ENCODE measurements at places on chromosomes 7 and 10.

- DNase-seq = no peak
These were observed 69.9 kb upstream of the MRLN start for GRCh38 chr10:59823111-59823510.

DNA sequence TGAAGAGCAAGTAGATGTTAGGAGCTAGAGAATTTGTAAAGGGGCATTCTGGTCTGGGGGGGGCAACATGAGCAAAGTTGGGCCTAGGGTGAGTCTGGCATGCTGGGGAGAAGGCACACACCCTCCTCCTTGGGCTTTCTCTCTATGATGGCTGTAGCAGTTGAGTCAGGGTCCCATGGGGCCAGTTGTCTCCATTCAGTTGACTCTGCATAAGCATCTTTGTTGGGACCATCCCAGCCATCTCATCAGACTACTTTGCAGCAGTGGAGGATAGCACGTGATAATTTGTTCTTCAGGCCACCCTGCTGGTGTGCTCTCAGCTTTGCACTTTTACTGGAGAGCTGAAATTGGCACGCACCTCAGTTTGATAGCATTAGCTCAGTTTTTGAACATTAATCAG, 55.2 kb downstream of the LRMDA start:
- DNase-seq = no peak

DNA sequence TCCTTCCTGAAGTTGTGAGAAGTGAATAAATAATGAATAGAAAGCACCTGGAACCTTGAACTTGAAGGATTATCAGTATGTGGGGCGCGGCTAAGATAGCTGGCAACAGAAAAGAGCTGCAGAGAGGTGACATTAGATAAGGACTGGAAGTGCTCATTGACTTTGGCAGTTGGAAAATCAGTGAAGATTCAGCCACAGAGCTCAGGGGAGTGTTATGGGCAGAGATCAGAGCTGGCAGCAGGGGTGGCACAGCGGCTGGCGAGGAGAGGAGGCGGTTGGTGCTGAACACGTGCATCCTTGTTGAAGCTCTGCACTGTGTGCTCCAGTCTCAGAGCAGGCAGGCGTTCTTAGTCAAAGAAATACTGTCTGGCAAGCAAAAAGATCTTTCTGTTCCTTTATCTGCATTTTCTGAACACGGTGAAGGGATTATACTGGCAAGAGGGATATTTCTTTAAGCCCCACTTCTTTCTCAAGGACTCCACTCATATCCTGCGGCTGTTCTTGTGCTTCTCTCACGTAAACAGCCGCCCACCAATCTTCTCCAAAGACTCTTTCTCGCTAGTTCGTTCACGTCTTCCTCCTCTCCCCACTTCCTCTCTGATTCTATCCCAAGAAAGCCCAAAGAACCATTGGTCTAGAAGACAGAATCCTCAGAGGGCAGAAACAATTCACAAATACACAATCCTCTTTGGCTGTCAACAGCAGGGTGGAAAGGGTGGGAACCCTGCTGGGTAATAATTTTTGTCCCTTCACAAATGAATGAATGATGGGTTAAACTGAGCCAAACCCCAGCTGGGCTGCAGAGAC, 38.6 kb upstream of the ADD3 start:
- no peak for DNase-seq

GRCh38 chr7:77328669-77329068, 87.5 kb downstream of the GSAP start:
- DNase-seq = no peak

GRCh38 chr7:137930581-137930980, 71.3 kb downstream of the CREB3L2 start:
- no peak for DNase-seq

DNA sequence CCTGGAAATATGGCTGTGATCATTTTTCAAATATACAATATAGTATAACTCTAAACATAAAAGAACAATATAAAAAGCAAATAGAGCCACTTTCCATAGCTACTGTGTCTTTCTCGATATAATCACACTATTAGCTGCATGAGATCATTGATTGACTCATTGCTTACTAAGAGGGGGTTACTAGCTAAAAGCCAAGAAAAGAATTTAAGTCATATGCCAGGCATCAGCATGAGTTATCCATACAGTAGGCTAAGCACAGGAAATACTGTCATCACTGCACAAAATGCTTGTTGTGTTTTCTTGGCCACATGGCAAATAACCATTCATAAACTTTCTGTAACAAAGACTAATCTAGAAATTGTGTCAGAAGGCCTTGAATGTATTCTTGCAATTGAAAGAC, 18.8 kb upstream of the ABCB5 start:
- DNase-seq = no peak

DNA sequence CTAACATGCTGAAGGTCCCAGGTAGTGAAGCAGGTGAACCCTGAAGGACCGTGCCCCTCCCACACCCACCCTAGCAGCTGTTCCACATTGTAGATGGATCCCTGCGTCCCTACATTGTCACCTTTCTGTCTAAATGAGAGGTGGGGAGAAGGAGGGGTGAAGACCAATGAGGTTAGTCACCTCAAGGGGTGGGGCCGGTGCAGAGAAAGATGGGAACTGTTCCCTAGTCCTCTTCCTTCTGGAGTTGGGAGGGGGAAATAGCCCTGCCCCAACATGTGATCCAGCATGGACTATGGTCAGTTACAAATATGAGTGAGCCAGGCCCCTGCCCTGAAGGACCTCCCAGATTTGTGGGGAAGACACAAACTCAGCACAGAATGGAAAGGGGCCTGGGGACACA, 124.5 kb downstream of the LHPP start:
- DNase-seq = no peak

DNA sequence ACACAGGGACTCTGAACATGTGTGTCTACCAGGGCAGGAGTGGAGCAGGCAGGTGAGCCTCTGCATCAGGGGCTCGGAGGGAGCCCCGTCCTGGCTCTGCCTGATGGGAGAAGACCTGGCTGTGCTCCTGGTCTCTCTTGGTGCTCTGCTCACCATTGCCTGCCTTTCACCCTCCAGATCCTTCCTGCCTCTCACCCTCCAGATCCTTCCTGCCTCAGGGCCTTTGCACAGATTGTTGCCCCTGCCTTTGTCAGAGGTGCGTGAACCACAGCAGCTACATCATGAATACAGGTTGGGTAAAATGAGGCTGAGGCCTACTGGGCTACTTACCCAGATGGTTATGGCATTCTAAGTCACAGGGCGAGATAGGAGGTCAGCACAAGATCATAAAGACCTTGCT, 16.6 kb downstream of the COL26A1 start:
- no peak for DNase-seq

DNA sequence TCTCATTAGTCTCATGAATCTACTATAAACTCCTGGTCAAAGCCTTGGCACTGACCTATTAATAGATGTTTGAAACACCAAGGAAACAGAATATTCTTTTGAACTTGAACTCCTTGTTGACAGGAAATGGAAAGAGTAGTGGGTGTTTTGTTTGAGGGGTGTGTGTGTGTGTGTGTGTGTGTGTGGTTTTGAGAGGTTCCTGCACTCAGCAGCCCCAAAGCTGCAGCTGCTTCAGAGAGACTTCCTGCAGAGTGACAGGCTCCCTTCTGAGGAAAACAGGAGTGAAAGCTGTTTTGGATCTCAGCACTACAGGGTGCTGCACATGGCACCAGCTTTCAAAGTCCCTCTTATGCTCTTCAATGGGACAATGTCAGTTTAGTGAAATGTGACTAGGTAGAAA, 546.5 kb upstream of the STEAP1 start:
- DNase-seq = no peak

DNA sequence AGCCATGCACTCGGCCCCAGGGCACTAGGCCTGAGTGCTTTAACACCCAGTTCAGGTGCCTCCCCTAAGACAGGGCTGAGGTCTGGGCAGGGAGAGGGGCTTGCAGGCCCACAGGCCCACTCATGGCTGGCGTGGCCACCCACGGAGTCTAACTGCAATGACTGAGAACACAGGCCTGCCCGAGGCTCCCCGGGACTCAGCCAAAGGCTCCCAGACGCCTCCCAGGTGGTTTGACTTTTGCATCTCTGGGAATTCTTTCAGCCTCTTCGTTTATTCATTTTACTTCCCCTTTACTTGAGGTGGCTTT, 37.3 kb downstream of the PTPRN2 start:
- DNase-seq = no peak

DNA sequence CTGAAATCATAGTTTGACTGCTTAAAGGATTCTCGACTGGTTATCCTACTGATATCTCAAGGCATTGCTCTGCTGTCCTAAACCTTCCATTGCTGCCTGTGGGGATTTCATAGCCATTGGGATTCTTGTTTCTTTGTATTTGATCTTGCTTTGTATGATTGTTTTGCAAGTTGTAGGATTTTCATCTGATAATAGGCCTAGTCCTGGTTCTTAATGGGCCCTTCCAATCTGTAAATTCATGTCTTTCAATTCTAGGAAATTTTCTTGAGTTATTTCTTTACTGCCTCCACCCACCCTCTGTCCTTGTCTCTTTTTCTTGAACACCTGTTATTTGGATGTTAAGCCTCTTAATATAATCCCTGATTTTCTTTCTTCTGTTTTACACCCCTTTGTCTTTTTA, 72.2 kb downstream of the LANCL2 start:
- no peak for DNase-seq

GRCh38 chr10:131834152-131834810, 66.5 kb upstream of the PPP2R2D start:
- no peak for DNase-seq

DNA sequence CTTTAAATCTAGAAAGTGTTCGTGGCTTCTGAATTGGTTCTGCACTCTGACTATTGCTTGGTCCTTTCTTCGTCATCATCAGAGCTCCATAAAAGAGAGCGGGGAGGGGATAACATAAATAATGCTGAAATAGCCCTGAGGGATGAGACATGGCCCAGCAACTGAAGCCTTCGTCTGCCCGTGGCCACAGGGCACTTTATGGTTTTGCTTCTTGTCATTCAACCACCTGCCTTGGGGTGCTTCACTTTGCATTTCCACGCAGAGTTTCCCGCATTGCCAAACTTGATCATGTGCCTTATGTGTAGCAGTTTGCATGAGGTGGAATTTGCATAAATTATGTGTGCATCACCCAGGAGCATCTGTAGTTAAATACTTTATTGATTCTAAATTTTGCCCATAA, 15.9 kb downstream of the GSTO2 start:
- no peak for DNase-seq

DNA sequence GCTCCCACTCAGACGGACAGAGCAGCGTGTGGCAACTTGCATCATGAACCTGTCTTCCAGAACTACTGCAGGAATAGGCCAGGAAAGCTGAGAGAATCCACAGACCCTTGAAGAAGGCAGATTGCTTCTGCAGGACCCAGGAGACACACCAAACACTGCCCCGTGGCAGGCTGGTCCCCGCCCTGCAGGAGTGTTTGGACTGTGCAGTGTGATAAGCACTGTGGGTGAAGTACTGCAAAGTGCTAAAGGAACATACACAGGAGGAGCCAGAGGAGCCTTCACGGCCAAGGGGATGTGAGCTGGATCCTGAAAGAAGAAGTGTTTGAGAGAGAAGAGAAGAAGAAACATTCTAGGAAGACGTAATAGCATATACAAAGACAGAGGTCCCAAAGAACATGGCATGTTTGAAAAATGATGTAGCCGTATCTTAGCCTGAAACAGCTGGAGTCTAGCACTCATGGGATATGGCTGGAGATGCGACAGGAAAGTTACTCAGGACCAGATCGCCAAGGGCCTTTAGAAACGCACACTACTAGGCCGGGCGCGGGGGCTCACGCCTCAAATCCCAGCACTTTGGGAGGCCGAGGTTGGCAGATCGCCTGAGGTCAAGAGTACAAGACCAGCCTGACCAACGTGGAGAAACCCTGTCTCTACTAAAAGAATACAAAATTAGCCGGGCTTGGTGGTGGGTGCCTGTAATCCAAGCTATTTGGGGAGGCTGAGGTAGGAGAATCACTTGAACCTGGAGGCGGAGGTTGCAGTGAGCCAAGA, 96.9 kb upstream of the RHEB start:
- no peak for DNase-seq

DNA sequence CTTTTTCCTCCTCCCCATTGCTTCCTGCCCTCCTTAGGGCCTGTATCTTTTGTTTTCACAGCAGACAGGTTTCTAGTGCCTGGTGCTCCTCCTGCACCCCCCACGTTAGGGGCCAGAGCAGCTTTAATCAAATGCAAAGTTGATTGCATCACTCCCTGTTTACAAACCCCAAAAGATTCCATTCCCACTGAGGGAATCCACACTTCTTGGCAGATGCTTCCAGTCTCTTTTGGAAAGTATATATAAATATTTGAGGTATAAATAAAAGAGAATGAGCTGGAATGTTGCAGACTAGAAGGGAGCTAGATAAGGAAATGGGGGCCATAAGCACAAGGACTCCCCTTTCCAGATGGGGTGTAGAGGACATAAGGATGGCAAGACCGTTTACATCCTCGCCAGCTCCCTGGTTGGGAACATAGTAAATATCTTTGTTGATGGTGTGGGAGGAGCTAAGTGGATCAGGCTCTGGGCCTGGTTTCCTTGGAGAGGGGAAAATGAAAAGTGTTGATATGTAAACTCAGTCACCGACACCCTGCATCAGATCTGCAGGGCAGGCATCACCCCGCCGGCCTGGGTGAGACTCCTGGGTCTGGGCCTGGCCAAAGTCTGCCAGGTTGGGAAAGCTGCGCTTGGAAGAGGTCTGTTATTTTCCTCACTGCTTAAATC, 6.2 kb downstream of the RARRES2 start:
- no peak for DNase-seq

DNA sequence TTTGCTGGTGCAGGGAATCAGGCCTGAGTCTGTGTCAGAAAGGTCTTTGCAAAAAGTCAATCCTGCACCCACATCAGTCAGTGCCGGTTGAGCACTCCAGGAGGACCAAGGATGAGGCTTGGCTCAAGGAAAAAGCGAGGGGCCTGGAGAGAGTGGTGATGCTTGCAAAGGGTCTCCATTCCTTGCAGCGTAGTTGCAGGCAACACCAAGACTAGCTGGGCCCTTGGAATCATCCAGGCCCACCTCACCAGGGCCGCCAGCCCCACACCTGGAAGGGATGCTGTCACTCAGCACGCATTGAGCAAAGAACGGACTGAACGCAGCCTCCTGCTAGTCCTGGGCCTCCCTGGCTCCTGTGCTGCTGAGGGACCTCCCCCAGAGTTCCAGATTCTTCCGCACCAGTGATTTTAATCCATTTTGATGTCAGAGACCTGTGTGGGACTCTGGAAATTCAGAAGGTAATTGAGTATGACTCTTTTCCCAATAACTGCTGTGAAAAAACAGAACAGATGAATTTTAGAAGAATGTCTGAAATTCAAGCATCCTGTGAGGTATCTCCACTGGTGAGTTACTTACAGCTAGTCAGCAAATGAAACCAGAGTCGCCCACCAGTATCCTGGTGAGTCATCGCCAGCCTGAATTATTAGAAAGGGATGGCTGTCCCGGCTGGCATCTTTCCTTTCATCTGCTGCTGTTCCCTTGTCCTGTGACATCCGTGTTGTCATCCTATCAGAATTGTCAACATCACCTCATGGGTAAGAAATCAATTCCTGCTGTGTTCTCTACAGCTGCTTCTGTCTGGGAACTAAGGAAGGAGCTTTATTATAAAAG, 150.8 kb upstream of the NPS start:
- no peak for DNase-seq

GRCh38 chr7:93048136-93048930, 69.4 kb downstream of the SAMD9 start:
- DNase-seq = no peak

- no peak for DNase-seq
These were observed 41.4 kb upstream of the MPP7 start for GRCh38 chr10:28343987-28344895.

Data from HL-60 (cell line).